ENCODE measurements at places on chromosomes 1 and 21.

DNA sequence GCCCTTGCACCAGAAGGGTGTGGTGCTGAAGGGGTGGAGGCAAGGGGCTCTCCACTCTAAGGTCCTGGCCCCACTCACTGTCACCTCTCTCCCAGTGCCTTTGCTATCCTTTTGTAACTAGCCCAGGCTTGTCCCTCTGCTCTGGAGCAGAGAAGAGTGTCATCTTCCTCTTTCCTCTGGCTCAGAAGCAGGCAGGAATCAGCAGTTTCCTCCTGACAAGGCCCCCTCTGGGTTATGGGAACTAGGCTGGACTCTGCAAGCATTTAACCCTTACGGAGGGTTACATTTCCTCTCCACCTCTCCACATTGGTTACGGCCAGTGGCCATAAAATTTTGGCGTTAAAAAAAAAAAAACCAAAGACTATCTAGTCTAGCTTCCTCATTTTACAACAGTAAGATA, 30.4 kb downstream of the PLXNA2 start:
- no peak for DNase-seq

DNA sequence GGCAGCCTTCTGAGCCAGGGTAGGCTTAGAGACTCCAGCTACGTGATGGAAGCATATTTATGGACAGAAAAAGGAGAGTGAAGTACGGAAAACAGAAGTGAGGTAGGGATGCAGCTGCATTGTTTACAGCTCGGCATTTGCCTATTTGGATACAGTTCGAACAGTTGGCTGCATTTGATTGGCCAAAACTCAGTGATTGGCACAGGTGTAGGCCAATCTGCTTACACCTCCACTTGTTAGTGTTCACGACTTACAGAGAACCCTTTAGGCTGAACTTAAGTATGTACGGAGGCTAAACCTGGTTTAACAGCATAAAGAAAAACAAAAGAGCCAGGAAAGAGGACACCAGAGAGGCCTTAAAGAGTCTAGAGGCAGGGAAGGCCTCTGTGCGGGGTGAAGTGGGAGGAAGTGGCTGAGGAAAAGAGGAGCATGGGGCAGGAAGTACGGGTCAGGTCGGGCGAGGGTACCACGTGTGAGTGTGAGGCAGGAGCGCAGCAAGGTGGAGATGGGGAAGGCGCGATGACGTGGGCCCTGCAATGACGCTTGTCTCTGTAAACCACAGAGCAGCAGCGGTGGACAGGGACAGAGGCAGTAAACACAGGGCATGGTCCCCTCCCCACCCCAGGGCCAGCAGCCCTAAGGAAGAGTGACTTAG, 32.0 kb downstream of the RSPH1 start:
- no peak for DNase-seq

DNA sequence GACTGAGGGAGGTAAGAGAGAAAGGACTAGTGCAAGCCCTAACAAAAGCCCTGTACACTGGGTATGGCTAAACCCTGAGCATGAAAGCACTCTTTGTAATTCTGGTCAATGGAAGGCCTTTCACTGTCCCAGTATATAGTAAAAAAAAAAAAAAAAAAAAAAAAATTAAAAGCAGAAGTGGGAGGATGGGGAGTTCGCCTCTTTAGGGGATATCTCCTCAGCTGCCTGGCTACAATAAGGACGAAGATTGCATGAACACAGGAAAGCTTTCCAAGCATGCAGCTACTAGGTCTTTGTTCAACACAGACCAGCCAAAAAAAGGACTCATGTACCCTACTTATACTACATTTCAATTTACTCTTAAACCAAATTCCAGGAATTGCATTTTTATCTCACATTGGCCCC, 59.1 kb downstream of the EIF4G3 start:
- DNase-seq: no peak

GRCh38 chr1:226838456-226838855, 32.0 kb upstream of the PSEN2 start:
- DNase-seq: no peak

DNA sequence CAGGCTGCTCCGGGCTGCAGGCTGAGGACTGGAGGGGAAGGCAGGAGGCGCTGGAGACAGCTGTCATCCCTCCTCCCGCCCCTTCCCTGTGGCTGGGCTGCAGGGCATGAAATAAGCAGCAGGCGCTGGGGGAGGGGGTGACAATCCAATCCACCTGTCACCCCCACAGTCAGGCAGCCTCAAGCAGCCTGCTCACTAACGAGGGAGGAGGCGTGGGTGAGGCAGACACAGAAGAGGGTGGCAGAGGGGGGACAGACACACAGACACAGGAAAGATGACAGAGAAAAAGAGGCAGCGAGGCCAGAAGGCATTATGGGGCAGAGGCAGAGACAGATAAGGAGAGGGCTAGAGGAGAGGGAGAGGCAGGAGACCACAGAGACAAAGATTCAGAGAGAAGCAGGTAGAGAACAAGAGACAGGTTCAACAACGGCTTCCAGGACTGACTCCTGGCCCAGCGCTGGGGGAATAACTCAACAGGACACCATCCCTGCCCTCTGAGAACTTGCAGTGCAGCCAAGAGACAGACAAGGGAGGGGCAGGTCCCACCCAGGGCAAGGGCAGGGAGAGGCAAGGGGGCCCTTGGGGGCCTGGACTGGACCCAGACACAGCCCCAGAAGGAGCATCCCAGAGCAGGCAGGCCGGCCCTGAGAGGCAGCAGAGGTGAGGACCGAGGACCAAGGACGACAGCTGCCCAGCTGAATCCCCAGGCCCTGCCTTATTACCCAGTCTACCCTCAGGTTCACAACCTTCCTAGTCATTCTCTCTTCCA, 11.2 kb downstream of the MEF2D start:
- DNase-seq: no peak

Measured in right renal pelvis (tissue), 4 donors.